EH (cell line): ENCODE measurements at places on chromosomes 3 and 15.
A peak's percentile ranks its signal among the peaks of the same experiment; 100 is the strongest.

DNA sequence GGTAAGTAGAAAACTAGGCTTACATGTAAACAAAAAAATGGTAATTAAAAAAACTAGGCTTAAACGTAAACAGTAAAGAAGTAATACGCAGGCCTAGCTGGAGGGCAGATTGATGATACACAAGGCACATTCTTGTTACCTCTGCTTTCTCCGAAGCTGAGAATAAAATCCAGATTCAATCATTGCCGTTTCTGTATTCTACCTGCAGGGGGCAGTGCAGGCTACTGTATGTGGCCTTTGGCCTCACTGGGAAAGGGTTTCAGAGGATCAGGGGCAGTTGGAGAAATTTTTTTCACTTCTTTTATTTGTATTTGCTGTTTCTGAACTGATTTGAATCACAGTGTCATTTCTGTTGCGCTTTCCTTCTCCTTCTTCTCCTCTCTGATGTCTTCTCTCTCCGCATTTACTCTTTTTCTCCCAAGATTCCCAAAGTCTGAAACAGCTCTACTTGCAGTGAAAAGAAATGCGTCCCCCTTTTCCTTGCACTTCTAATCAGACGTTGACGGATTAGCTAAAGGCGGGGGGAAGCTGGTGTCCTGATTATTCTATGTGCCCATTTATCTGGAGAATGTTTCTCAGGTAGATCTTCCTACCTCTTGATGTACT, 67.1 kb upstream of the MCTP2 start:
- DNase-seq, result peak; percentile 37

- peak; percentile 28 for DNase-seq
These were observed 252.1 kb upstream of the TMCO5A start for GRCh38 chr15:37682304-37682703.

DNA sequence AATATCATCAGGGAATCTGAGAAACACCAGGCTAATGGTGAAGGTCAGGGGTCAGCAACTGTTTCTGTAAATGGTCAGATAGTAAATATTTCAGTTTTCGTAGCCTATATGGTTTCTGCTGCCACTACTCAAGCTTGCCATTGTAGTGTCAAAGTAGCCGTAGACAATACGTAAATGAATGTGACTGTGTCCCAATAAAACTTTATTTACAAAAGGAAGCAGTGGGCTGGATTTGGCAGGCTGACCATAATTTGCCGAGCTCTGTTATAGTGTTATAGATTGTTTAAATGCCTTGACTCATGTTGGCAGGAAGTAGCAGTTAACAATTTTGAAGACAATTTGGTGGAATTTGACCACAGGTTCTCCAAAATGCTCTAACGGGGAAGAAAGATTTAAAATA, 548.2 kb downstream of the FOXP1 start:
- peak; percentile 89 for DNase-seq

GRCh38 chr15:66290518-66290917, 2.9 kb upstream of the DIS3L start:
- DNase-seq, result no peak

- no peak for DNase-seq
These were observed 3.5 kb upstream of the ZBTB11 start for GRCh38 chr3:101680466-101680865.

DNA sequence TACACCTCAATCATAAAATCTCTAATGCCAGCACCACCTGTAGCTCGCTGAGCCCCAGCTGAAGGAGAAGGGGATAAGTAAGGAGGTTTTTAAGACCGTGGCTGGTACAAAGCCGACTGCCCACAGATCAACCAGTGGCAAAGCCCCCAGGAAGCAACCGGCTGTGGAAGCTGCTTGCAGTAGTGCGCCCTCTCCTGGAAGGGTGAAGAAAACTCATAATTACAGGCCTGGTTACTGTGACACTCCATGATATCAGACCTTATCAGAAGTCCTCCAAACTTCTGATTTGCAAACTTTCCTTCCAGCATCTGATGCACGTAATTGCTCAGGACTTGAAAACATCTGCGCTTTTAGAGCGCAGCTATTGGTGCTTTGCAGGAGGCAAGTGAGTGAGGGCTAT, 63.1 kb upstream of the MCTP2 start:
- DNase-seq, result no peak

- DNase-seq, result peak; percentile 94
These were observed 27.6 kb downstream of the PLXNB1 start for GRCh38 chr3:48402281-48402732.

DNA sequence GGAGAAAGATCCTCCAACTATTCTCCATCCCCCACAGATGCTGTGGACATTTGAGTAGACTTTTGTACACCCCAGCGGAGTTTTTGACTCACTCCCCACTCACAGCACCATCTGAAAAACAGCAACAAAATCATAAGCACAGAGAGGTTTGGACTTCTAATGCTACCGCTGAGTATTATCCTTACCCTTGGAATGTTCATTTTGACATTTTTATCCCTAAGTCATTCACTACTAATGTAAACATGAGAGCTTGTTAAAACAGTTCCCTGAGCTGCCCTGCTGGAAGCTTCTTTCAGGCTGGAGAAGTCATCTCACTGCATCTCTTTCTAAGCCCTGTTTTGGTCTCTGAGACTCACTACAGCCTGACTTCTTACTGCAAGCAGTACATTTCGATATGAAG, 1045.9 kb downstream of the MCTP2 start:
- peak; percentile 99 for DNase-seq

DNA sequence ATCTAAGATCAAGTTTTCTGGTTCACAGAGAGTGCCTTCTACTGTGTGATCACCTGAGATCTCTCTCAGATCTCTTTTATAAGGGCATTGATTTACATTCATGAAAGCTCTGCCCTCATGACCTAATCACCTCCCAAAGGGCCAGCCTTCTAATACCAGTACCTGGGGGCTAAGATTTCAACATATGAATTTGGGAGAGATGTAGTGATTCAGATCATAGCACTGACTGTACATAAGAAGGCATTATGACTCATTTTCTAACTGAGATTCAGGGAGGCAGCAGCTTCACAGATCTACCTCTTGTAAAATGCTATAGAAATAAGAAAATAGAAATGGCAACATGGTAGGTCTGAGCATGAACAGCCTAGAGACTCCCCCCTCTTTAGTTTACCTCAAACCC, 39.6 kb downstream of the VGLL3 start:
- peak; percentile 70 for DNase-seq

DNA sequence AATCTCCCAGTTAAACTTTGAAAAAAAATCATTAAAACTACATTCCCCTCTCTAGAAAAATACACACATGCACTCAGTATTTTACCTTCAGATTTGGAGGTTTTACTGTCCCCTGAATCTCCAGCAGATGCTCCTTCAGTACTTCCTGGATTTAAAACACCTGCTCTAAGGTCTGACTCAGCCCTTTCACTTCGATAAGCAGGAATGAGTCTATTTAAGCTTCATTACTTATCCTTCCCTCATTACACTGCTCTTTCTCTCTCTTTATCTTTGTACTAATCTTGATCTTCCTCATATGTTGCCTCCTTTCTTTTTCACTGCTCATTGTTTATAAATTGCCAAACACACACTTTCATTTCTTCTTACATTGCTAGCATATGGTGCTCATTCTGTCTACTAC, 443.9 kb downstream of the DIPK2A start:
- DNase-seq, result no peak

DNA sequence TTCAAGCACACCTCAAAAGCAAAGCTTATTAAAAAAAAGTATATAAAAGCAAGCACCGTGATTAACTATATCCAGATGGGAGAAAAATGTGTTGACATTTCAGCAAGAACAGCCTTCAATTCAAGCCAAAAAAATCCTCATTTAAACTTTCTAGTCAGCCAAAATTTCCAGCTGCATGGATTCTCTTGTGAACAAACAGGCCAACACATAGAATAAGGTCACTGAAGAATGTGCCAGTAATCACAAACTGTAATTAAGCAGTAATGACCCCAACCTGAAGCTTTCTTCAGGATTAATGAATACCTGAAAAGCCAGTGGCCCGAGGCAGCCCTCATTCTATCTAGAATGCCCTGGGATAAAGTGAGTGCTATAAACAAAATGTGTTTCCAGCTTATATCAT, 130.7 kb upstream of the KCNMB2 start:
- peak; percentile 33 for DNase-seq

DNA sequence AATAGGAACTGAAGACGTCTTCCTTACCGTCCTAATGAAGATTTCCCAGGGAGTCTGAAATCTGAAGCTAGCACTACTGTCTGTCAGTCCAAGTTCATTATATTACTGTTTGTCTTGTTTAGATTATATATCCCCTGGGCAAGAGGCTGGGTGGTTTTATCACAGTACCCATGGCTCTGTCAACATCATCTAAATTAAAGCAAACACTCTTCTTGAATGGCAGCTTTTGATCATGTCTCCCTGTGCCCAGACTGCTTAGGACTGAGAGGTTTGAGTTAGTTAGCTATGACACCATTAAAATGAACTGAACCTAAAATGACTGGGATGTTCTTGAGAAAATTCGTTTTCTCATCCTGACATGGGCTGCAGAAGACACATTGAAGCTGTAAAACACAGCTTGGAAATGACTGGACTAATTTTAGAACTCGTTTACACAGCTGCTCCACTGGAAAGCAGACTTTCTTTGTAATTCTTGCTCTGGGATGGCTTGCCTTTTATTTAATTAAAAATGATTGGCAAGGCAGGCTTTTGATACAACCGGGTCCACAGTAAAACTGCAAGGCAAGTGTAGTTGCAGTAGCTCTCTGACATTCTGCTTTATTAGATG, 243.5 kb downstream of the MFSD1 start:
- DNase-seq, result no peak

DNA sequence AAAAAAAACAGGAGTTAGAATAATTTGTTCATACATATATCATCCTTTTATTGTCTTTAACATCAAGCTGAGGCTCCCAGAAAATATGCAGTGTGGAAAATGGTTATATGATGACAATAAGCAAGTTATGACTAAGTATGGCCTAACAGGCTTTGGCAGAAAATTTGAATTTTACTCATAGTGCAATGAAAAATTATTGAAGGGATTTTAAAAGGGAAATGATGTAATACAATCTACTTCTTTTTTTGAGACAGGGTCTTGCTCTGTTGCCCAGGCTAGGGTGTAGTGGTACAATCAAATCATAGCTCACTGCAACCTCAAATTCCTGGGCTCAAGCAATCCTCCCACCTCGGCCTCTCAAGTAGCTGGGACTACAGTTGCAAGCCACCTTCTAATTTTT, 78.7 kb downstream of the FAIM start:
- DNase-seq, result no peak

GRCh38 chr3:184590795-184591194, 29.2 kb downstream of the EPHB3 start:
- DNase-seq, result no peak

DNA sequence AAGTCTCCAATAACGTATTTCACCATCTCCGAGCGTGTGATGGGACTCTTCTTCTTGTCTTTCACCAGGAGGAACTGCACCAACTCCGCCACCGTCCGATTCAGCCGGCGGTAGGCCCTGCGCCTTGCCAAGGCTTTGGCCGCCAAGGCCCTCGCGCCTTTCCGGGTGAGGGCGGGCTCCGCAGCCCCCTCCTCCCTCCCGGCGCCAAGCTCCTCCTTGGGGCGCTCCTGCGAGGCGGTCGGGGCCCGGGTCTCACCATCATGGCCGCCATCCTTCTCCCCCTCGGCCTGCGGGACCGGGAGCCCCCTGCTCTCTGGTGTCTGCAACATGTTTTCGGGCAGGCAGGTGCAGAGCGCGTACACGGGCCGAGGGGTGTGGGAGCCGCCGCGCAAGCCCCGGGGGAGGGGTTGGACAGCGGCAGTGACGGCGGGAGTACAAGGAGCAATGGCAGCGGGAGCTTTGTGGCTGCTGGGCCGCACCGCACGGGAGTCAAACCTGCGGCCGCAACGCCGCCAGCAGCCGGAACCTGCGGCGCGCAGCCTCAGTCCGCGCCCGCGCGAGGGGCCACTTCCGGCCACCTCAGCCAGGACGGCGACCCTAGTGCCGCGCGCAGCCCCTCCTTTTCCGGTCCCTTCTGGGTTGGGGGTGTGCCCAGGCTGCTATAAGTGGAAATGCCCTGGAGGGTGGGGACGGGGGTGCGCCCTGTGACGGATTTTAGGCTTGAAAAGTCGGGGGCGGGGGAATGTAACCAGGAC, at the start of gene MAGEF1:
Gene MAGEF1, minus strand, starts transcription at position 572 of the 755 bp plus-strand sequence. Its CDS starts 243 bp downstream, at position 329.
- DNase-seq, result peak; percentile 82

- DNase-seq, result no peak
These were observed 9.2 kb upstream of the GRK7 start for GRCh38 chr3:141754032-141754431.

DNA sequence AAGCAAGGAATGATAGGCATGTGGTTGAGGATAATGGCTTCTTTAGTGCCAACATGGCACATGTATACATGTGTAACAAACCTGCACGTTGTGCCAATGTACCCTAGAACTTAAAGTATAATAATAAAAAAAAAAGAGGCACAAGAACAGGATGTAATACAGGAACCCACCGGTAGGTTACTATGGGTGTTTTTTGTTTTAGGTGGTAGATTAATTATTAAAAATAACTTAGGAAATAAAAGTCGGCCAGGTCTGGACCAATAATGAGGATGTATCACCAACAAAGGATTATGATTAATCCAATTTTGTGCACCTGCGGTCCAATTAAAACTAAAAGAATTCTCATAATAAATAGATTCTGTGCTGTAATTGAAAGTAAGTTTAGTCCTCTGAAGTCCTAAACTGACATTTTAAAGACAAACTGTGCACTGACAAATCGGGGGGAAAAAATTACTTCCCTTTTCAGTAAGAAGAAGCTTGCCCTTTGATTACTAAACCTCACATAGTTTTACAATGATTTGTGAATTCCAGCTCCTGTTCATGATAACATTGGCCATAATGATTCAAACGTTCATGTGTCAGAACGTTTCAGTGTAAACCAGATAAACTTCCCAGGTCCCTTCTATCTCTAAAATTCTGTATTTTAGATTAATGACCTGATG, 62.2 kb downstream of the CASR start:
- peak; percentile 49 for DNase-seq

GRCh38 chr15:75089456-75090387, 66.3 kb downstream of the PPCDC start:
- DNase-seq, result no peak

DNA sequence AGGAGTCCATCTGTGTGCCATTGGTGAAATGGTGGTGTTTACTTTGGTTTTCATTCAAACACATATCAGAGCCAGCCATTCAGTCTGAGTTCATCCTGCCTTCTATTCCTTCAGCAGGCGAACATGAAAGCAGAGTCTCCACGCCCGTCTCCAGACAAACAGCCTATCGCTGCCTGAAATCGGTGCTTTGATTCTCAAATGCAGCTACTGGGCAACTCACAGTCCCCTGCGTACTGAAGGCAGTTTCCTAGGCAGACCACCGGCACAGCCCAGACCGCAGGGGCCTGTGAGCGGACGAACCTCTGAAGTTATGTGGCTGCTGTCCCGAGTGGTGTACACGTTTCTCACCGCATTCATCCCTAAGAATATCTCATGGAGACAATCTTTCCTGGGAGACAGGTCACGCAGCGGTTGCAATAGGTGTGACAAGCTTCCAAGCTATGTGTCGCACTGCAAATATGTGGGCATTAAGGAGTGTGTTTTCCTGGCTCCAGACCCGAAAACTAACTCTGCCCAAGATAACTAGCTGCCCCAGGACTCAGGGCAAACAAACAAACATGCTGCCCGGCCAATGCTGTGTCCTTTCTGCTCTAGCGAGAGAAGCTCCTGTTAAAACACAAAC, 16.9 kb upstream of the RYR3 start:
- DNase-seq, result peak; percentile 23

- DNase-seq, result peak; percentile 48
These were observed 19.4 kb downstream of the RASGRP1 start for GRCh38 chr15:38545179-38545578.
